CD4-positive, alpha-beta T cell treated with Interleukin-1 beta for 1 hour (primary cell): ENCODE measurements at places on chromosomes 16 and 17.

DNA sequence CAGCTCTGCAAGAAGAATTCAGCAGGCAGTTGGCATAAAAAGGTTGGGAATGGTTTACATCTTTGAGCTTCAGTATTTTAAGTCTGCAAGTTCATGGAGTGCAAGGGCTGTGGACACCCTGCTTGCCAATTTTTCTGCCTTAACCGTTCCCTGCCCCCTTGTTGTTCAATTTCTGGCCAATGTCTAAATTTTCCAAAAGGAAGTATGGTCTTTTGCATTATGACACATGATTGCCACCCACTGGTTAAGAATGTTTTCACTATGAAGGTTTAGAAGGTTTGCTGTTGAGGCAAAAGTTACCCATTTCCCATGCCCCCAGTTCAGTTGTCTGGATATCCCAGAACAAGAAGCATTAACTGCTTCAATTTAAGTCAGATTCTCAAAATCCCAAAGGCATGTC lies 441.9 kb downstream of the CDH13 start:
- DNase-seq, result no peak

DNA sequence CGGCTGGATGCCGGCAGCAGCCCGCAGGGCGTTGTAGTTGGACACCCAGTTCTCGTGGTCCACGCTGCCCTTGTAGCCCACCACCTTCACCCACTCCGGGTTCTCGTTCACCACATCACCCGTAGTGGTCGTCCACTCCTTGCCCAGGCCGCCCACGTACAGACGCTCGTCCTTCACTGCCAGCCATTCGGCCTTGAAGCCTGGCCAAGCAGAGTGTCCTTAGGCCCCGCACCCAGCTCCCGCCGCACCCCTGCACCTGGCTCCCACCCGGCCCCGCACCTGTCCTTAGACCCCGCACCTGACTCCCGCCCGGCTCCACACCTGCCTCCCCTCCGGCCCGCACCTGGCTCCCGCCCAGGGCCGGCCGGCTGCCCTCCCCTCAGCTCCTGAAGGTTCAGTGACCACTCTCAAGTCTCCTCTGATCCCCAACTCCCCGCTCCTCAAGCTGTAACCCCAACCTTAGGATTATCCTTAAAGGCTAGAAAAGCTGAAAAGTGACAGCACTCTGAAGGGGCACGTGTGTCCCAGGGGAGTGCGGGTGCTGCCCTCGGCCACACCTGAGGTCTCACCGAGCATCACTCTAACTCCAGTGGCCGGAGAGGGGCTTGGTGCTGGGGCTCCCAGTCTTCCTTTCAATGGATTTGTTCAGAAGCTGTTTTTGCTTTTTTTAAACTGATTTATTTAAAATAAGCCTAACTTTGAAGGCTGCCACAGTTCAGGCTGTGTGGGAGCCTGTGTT lies 14.4 kb downstream of the CANT1 start:
- DNase-seq, result no peak

GRCh38 chr17:45791935-45792334 lies 7.8 kb downstream of the CRHR1 start:
- DNase-seq, result no peak

- DNase-seq, result no peak
Measured at GRCh38 chr17:258906-259305, 77.5 kb upstream of the DOC2B start.

DNA sequence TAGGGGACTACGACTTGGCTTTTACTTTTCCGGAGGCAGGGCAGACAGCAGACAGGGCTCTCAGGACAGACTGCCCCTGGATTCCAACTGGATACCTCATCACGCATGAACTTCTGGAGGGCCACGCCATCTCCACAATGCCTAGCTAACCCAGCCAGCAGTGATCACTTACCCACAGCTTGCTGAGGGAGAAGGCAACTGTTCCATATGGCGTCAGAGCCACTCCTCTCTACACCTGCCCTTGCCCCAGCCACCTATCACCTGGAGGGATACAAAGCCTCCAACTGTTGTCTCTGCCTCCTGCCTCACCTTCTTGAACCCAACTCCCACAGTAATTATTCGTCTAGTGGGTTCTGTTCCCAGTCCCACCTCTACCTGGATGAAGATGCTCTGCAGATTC lies 8.8 kb downstream of the MYO19 start:
- DNase-seq, result no peak

- DNase-seq, result no peak
Measured at GRCh38 chr16:47342055-47342454, 118.8 kb downstream of the ITFG1 start.

GRCh38 chr16:89293276-89294143 lies 76.0 kb downstream of the ZNF778 start:
- no peak for DNase-seq

DNA sequence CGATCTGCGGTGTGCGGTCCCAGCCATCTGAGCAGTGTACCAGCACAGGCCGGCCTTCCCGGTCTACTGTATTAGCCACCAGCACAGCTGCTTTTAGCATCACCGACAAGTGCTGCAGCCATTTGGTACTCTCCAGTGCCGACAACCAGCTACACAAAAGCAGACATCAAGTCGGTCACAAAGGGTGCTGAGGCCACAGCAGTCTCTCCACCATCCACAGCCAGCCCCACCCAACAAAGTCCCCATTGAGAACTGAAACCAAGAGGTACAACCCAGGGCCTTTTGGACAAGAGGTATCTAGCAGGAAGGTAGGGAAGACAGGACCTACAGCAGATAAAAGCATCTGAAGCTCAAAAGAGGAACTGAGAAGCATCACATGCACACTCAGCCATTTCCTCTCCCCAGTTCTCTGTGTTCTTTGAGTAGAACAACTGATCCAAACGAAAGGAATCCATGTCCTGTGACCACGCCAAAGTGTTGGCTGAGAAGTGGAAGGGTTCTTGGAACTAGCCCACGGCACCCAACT lies 9.5 kb downstream of the MTMR4 start:
- no peak for DNase-seq

DNA sequence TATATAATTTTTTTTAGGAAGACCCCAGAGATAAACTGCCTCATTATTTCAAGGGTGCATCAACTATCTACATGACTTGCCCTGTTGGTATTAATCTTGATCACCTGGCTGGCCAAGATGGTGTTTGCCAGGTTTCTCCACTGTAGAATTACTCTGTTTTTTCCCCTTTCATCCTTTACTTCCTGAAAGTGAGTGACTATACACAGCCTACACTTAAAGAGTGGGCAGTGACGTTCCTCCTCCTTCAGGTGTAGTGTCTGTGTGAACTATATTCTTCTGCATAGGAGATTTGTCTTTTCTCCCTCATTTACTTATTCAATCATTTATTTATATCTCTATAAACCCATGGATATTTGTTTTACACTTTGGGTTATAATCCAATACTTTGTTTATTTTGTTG lies 246.7 kb downstream of the IRF8 start:
- no peak for DNase-seq

DNA sequence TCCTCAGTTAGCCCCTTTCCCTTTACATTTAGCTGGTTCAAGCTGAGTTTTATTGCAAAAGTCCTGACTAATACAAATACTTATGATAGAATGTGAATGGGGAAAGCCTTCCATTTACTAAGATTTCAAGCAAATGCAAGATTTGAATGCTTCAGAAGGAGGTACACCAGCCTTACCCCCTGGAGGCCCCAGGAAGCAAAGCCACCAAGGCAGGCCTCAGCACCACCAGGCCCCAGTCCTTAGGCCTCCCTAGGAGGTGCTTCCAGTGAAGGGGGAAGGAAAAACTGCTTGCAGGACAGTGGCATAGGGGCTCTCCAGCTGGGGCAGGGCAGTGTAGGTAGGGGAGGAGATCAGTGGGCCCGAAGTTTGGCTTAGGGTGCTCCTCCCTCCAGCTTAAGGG lies 7.3 kb upstream of the PRPSAP2 start:
- DNase-seq, result no peak

- DNase-seq, result no peak
Measured at GRCh38 chr17:57328109-57328882, 72.0 kb downstream of the MSI2 start.

DNA sequence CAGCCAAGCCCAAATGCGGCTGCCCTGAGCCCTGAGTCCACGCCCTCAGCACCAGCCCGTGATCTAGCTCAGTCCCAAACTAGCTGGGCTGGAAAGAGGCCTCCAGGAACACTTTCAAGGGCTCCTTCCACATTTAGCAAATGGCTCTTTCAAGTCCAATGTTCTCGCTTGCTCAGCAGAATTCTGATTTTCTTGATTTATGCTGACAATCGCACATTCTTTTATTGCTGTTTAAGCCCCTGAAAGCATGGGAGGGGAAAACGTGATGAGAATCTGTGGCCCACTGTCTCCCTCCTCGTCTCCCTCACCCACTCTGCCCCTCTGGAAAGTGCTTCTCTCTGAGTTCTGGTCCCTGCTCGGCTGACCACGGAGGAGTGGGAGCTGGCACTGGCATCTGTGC lies 293.8 kb downstream of the FOXL1 start:
- no peak for DNase-seq

DNA sequence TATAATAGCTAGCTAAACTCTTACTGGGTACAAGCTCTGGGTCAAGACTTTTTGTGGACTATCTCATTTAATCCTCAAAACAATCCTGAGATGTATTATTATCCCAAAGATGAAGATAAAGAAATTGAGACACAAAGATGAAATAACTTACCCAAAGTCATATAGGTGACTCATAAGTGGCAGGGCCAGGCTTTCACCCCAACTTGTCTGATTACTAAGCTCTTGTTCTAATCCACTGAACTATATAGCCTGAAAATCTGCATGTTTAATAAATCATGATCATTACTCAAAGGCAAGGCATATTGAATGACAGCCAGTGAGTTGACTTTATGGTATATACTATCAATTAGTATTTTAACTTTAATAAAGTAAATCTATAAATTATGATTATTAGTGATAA lies 77.4 kb downstream of the SKAP1 start:
- no peak for DNase-seq

GRCh38 chr16:84277244-84277823 lies 17.3 kb upstream of the WFDC1 start:
- DNase-seq, result peak; percentile 60

DNA sequence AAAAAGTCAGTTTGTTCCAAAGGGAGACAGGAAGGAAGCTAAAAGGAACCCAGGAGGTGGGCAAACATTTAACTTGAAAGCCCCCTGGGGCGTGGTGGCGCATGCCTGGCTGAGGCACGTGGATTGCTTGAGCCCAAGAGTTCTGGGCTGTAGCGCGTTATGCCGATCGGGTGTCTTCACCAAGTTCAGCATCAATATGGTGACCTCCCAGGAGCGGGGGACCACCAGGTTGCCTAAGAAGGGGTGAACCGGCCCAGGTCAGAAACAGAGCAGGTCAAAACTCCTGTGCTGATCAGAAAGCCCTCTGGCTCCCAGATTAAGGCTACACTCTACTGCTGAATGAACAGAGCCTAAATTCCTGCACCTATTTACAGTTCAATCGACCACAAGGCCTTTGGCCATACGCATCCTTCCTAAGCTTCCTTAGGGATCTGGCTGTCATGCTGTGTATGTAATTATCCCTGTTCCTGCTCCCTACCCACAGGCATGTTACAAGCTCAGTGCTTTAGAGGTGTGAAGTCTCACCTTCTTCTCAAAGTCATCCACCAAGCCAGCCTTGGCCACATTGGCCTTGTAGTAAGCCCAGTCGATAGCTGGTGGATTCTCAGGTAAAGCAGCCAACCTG lies 5.0 kb downstream of the ATP5PD start:
- DNase-seq, result no peak

DNA sequence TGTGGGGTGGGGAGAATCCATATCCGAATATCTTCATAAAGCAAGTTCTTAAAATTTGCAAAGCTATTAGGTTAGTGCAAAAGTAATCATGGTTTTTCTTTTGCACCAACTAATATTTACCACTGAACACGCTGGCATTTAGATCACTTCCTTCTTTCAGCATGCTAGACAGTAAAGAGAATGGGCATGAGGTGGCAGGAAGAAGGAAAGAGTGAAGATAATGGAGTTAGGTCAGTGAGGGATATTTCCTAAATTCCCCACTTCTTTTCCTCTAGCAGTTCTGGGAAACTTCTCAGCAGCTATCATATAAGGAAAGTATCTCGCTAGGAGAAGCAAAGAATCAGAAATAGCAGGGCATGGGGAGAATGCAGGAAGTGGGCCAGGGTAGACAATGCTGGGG lies 39.0 kb downstream of the SLC6A4 start:
- DNase-seq, result no peak

- no peak for DNase-seq
Measured at GRCh38 chr17:1617620-1618174, 10.9 kb downstream of the SLC43A2 start.

- no peak for DNase-seq
Measured at GRCh38 chr17:33647956-33648355, 354.9 kb upstream of the ASIC2 start.

DNA sequence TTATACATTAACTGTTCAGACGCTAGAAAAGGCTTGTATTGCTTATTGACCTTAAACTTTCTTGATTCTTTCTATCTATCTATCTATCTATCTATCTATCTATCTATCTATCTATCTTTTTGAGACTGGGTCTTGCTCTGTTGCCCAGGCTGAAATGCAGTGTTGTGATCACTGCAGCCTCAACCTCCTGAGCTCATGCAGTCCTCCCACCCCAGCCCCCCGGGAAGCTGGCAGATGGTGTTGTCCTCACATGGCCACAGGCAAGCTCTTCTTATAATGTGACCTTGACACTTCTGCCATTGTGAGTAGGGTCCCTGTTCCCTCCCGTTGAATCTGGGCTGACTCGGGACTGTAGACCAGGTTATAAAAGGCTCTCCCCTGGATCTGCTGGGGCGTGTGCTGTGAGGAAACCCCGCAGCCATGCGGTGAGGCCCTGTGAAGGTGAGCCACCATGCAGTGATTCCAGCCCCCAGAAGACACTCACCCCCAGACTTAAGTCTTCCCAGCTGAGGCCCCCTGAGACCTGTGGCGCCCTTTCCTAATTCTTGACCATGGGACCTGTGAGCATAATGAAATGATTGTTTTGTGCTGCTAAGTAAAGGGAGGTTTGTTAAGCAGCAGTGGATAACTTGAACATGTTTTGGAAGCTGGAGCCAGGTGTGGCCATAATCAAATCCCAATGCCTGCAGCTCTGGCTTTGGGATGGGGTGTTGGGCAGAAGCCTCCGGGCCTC lies 54.3 kb downstream of the RPTOR start:
- no peak for DNase-seq

GRCh38 chr16:85926370-85926769 lies 27.4 kb downstream of the IRF8 start:
- no peak for DNase-seq

GRCh38 chr17:1914661-1915083 lies 84.9 kb downstream of the RPA1 start:
- no peak for DNase-seq

GRCh38 chr16:10968498-10968897 lies 24.1 kb downstream of the CLEC16A start:
- DNase-seq, result no peak

DNA sequence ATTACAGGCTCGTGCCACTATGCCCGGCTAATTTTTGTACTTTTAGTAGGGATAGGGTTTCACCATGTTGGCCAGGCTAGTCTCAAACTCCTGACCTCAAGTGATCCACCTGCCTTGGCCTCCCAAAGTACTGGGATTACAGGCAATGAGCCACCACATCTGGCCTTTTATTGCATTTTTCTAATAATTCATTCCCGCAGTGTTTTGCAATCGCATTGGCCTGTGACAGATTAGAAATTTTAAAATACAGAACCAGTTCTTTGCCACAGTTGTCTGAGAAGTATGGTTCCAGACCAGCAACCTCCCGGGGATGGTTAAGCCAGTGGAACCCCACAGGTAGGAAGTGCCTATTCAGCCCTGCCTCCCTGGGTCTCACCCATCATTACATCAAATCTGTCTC lies 3.2 kb upstream of the CRHR1 start:
- no peak for DNase-seq

GRCh38 chr16:15452246-15452855 lies 18.0 kb downstream of the BMERB1 start:
- no peak for DNase-seq
